Activated CD4-positive, alpha-beta T cell treated with anti-CD3 and anti-CD28 coated beads for 36 hours (primary cell): ENCODE measurements at places on chromosomes 2 and 18.

DNA sequence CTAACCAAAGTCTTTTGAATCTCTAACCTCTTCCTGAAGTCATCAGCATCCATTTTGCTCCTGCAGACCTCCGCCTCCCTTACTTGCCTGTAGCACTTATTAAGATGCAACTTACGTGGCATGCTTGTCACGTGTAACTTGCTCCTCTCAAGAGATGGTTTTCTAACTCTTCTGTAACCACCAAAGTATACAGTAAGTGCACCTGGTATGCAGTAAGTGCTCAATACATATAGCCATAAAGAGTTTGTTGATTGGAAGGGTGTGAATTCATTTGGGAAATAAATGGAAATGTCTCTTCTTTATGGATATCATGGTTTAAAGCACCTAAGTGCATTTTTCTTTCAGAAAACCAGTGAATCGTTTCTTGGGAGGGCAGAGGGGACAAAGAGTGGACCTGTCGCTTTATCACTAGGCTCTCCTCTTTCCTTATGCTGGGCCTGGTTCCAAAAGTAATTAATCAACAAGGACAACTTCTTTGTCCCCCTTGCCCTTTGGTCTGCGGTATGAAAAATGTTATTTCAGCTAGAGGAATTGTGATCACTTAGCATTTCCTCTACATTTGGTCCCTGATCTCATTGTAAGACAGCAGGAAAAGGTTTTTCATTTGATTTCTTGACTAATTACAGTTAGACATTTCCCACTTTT lies 370.0 kb upstream of the SPRED2 start:
- DNase-seq = no peak

DNA sequence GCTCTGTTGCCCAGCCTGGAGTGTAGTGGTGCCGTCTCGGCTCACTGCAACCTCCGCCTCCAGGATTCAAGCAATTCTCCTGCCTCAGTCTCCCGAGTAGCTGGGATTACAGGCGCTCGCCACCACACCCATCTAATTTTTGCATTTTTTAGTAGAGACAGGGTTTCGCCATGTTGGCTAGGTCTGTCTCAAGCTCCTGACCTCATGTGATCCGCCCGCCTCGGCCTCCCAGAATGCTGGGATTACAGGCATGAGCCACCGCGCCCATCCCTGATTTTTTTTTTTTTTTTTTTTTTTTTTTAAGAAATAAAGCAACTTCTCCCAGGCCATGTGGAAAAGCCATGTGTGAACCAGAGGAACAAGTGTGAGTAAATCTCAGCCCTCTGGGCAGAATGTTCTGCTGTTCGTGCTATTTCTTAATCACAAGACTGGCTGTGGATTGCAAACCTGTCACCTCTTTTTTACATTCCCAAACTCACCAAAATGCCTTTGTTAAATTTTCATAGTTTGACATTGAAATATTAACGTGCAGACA lies 6.4 kb upstream of the SH3BP4 start:
- DNase-seq = no peak

DNA sequence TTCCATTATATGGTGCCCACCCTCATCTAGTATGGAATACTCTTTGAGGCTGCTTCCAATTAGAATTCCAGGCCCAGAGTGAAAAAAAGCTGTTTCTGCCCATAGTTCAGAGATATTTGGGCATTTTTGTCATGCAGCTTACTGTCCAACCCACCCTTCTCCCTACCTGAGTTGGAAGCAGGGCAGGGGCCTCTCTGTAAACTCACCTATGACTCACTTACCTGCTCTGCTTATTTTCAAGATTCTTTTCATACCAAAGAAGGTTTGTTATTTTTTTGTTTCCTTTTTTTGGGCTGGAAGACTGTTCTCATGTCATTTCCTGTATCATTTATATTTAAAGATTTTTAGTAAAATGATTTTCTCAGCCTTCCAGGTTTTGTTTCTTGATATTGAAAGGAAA lies 38.4 kb upstream of the PPP1R1C start:
- DNase-seq = no peak

DNA sequence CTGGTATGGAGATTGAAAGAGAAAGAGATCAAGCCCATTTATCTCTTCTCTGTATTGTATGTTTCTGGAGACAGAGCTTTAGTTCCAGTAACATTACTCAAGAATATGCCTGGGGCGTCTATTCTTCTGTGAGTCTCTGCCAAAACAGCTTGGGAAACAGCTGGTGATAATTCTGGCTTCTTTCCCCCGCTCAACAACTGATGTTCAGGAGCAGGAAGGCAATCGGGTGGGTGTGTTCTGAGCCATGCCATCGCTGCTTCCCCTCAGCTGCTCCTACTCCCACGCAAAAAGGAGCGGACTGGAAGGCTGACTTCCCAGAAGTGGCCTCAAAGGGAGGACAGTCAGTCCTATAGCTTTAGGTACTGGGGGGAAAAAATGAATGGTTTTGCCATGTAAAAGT lies 695.1 kb downstream of the PLCL1 start:
- no peak for DNase-seq

DNA sequence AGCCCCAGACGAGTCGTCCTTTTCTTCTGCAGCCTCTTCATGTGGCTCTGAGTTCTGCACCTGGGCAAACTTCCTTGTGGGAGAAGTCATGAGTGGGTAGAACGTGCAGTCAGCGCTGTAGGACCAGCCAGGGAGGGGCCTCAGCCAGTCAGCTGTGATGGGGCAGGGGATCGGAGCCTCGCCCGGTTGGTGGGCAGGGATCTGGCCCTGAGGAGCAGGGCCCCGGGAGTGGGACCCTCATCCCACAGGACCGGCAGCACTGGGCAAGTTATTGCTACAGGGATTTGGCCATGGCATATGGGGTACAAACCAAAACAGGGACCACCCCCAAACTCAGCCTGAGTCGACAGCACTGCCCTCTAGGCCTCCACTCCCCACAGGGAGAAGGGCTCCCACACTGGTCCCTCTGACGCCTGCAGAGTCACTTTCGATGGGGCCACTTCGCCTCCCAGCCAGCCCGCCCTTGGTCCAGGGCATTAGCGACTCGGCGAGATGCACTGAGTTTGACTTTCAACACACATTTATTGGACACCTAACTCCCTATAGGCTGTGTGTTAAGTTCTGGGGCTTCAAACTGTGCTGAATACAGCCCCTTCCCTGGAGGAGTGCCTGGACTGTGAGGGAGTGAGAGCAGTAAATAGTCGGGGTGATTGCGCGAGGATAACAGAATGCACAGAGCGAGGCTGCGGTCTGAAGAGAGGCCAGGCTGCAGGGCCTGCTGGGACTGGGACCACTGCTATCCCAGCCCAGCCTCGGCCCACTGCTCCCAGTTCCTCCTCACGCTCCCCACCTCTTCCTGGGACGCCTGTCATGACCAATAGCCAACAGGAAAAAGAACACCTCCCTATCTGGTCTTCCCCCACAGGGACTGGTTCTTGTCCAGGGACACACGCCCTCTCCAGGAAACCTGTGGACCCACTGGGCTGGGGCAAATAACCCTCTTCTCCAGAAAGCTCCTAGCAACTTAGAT lies 55.9 kb downstream of the SDC1 start:
- DNase-seq = no peak

GRCh38 chr18:55592572-55592971 lies 4.6 kb upstream of the TCF4 start:
- DNase-seq = no peak

- DNase-seq = no peak
Observed at GRCh38 chr18:22324191-22325131, 93.3 kb downstream of the CTAGE1 start.

GRCh38 chr2:206616151-206616550 lies 26.1 kb upstream of the FAM237A start:
- no peak for DNase-seq

- no peak for DNase-seq
Observed at GRCh38 chr2:120745420-120746111, 9.9 kb downstream of the GLI2 start.

DNA sequence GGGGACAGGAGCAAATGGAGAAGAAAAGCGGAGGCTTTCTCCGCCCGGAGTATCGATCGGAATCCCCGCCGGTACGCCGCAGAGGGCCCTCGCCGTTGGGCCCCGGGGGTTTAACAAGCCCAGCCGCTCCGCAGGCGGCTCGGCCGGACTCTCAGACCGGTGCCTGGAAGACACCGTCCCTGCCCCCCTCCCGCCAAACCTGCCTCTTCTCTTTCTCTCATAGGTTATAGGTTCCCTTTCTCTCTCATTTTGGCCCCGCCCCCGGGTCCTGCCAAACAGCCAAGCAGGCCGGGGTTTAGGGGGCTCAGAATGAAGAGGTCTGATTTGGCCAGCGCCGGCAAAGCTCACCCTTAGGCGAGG lies 4.4 kb downstream of the ONECUT2 start:
- DNase-seq = peak; percentile 18

- DNase-seq = no peak
Observed at GRCh38 chr2:124536591-124536990, 511.5 kb downstream of the CNTNAP5 start.

- DNase-seq = no peak
Observed at GRCh38 chr2:151161821-151162551, 99.7 kb downstream of the RBM43 start.

DNA sequence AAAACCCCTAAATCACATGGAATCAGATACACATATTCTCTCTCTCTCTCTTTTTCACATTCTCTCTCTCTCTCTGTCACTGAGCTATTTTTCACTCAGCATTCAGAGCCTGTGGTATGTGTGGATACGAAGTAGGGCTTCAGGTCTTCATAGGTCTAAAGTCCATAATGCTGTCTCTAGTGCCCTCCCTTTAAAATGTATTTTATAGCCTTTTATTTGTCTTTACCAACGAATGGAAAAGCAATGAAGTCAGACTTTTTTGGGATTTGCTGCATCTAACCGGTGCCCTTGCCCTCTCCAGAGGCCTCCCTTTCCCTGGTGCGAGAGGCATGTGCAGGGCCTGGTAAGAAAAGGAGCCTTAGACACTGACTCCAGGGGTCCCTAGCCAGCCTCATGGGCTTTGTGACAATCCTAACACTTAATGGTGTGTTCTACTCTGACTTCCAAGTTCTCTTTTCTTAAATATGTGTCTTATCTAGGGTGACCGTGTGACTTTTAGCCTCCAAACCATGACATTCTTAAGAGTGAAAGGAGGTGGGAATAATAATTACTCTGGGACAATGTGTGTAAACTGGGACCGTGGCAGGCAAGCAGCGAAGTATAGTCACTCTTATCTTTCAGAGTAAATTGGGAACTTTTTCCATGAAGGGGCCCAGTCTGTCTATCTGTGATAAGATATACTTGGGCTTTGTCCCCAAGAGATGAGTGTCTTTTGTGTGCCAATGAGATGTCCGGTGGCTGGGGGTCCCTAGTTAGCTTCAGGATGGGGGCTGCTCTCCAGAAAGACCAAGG lies 101.1 kb downstream of the B3GNT2 start:
- DNase-seq = no peak
